ENCODE measurements at places on chromosomes 13 and 19.

- no peak for DNase-seq
Measured at GRCh38 chr19:39566064-39566463, 26.1 kb upstream of the EID2 start.

GRCh38 chr13:23620613-23621315 is 50.6 kb downstream of the TNFRSF19 start:
- no peak for DNase-seq

- DNase-seq = peak; percentile 95
Measured at GRCh38 chr19:20167020-20167644, at the start of gene ZNF486. Gene ZNF486 (plus strand): TSS chr19:20167214. CDS start chr19:20167331, 117 bp downstream.

DNA sequence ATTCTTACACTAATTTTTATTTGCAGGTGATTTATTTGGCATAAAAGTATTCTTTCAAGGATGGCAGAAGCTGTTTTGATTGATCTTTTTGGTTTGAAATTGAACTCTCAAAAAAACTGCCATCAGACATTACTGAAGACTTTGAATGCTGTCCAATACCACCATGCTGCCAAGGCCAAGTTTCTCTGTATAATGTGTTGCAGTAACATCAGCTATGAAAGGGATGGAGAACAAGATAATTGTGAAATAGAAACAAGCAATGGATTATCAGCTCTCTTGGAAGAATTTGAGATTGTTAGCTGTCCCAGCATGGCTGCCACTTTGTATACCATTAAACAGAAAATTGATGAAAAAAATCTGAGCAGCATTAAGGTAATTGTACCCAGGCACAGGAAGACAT is 1.2 kb downstream of the LACC1 start:
- DNase-seq = no peak

DNA sequence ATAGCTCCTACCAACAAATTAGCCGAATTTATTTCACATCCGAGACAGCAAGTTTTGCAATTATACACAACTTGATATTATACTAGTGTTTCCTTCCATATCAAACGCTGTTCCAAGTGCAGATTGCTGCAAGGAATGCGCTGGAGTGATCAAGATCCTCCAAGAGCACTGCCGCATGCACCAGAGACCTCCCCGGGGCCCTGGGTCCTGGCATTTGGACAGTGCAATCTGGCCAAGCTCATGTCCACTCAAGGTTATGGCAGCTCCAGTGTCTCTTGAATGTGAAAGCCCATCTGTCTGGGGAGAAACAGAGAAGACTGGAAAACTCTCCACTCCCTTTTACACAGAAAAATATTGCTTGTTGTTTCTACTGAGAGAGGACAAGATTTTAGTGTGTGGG is 111.9 kb downstream of the HSPH1 start:
- DNase-seq = no peak

GRCh38 chr13:31913459-31913858 is 118.1 kb upstream of the FRY start:
- DNase-seq = no peak

DNA sequence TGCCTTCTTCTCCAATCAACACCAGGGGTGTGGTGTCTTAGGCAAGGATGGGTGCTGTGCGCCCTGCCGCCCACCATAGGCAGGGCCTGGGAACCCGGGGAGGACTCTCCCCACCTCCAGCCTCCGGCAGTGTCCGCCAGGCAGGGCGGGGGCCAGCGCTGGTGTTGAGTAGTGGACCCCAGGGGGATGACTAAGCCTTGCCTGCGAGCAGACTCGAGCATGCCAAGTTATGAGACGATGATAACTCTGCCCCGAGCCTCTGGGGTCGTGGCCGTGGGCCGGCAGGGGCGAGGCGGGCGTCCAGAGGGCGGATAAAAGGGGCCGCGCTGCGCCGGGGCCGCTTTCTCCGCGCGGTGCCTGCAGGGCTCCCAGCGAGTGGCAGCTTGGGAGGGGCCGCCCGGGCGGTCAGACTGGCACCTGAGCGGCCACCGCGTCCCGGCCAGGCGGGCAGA is at the start of gene MEDAG:
Gene MEDAG (plus strand): TSS at position 340 of the 452 bp plus-strand sequence. CDS start 245 bp downstream, outside the sequence.
- DNase-seq = no peak

GRCh38 chr13:36362251-36362650 is 16.1 kb upstream of the SPART start:
- DNase-seq = no peak

DNA sequence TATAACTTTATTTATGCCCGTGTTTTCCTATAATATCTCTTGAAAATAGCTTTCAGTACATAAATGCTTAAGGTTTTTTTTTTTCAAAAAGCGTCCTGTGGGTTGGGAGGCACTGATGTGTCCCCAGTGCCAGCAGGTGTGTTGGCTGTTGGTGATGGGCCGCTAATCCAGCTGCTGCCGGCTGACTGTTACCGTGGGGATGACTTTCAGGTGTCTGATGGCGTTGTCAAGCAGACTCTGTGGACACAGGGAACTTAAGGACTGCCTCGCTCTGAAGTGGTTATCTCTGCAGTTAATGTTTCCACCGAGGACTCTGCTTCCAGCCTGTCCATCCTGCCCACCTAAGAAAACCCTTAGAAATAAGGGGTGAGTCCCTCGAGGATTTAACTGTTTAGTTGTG is 94.5 kb downstream of the ANKRD10 start:
- no peak for DNase-seq

- DNase-seq = no peak
Measured at GRCh38 chr13:113939944-113940297, 34.0 kb downstream of the C13orf46 start.

DNA sequence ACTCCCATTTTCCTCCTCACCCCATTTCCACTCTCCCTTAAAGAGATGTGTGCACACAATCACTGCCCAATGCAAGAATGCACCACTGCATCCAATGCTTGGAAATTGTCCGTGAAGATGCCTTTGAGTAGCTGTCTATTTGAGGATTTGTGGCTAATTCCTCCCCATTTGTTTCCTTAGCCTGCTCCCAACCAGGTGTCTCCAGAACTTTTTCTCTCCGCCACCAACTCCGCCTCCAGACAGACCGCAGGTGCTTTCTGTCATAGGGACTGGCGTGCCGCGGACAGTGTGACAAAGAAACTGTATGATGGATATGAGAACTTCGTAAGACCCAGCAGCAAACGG is 461 bp upstream of the TM9SF2 start:
- DNase-seq = no peak

DNA sequence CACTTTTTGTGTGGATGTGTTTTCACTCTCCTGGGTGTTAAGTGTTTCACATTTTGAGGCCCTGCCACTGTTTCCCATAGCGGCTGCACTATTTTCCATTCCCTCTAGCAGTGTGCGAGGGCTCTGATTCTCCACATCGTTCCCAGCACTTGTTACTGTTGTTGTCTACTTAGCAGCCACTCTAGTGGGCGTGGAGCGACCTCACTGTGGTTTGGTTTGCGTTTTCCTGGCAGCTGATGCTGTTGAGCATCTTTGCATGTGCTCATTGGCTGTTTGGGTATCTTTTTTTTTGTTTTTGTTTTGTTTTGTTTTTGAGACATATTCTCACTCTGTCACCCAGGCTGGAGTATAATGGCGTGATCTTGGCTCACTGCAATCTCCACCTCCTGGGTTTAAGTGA is 14.4 kb downstream of the NAXD start:
- peak; percentile 30 for DNase-seq

DNA sequence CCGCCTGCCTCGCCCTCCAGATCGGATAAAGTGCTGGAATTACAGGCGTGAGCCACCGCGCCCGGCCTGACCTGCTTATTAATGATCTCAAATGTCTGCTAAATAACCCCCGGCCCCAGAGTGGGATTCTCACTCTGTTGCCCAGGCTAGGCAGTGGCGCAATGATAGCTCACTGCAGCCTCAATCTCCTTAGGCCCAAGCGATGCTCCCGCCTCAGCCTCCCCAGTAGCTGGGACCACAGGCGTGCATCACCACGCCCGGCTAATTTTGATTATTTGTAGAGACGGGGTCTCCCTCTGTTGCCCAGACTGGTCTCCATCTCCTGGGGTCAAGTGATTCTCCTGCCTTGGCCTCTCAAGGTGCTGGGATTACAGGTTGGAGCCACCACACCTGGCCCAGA is 626 bp upstream of the ATP5F1D start:
- DNase-seq = no peak

- DNase-seq = no peak
Measured at GRCh38 chr13:102548811-102549210, 48.0 kb upstream of the TPP2 start.

DNA sequence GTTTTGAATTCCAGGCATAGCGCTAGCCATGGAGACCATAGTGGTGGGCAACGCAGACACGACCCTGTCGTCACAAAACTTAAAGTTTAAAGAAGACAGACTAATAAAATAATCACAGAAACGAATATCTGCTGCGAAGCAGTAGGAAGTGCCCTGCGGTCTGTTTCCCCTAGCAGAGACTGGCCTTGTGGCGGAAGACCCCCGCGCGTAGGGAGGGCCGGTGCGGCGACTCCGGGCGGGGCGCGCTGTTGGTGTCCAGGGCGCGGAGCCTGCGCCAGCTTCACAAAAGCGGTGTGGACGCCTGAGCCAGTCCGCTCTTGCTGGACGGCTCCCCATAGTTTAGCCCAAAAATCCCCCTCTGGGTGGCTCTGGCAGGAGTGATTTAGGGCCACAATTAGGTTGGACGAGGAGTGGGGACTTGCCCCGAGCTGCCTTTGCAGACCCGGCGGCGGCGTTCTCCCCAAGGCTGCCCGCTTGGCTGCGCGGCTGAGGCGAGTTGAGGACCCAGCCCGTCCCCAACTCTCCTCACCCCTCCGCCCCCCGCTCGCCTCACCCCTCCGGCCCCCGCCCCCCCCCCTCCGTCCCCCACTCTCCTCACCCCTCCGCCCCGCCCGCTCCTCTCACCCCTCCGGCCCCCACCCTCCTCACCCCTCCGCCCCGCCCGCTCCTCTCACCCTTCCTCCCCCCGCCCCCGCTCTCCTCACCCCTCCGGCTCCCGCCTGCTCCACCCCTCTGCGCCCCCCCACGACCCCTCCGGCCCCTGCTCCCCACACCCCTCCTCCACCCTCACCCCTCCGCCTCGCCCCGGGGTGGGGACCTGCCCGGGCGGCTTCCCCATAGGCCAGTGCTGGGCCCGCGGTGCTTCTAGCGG is 14.2 kb upstream of the LATS2 start:
- DNase-seq = peak; percentile 17

- peak; percentile 35 for DNase-seq
Measured at GRCh38 chr19:50361290-50362029, 4.0 kb downstream of the NAPSA start.

- no peak for DNase-seq
Measured at GRCh38 chr13:99063952-99064351, 86.1 kb upstream of the DOCK9 start.

DNA sequence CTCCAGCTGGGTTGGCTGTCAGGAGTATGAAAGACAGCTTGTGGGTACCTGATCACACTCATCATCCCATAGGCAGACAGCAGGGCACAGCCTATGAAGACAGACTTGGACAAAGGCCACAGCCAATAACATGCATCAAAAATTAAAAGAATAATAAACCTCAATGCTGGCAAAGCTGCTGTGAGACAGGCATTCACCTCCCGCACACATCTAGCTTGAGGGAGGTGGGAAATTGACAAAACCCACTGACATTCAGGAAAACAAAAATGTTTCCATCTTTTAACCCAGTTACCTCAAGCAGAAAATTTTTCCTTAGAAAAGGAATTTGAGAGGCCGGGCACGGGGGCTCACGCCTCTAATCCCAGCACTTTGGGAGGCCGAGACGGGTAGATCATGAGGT is 14.4 kb downstream of the IL12RB1 start:
- DNase-seq = no peak

- no peak for DNase-seq
Measured at GRCh38 chr19:1047696-1048147, 7.8 kb downstream of the ABCA7 start.

DNA sequence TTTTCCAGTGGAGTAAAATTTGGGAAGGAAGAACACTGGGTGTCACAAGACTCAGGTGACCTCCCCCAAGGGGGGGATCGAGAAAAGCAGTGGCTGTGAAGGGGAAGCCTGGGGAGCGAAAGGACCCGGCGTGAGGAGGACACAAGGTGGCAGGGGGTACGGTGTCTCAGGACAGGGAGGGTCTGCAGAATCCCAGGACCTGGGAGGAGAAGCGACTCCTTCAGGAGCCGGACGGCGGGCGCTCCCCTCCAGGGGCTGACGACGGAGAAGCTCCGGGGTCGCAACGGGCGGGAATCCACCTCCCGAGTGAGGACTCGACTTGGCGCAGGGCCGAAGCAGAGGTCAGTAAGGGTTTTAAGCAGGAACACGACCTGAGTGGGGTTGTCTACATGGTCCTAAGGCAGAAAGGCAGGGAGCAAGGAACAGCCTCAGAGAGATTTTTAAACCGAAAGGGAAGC is 529 bp downstream of the ZNF836 start:
- DNase-seq = no peak

- no peak for DNase-seq
Measured at GRCh38 chr19:44817725-44818465, 9.0 kb downstream of the BCAM start.

GRCh38 chr19:33631609-33631973 is 9.8 kb downstream of the CHST8 start:
- no peak for DNase-seq

DNA sequence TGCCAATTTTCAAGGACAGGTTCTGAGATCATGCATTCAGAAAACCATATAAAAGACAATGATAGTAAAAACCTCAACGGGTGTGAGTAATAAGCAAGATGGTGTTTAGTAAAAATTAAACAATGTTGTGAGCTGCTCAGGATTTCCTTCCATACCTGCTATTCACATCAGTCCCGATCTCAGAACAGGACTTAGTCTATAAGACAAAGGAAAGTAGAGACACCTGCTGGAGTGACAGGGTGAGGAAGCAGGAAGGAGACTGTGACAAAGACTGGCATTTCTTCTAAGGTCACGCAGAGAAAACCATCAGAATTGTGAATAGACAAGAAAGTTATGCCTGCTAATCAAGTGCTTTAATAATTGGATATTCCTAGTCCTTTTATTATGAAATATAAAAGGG is 648.0 kb downstream of the DACH1 start:
- DNase-seq = no peak

DNA sequence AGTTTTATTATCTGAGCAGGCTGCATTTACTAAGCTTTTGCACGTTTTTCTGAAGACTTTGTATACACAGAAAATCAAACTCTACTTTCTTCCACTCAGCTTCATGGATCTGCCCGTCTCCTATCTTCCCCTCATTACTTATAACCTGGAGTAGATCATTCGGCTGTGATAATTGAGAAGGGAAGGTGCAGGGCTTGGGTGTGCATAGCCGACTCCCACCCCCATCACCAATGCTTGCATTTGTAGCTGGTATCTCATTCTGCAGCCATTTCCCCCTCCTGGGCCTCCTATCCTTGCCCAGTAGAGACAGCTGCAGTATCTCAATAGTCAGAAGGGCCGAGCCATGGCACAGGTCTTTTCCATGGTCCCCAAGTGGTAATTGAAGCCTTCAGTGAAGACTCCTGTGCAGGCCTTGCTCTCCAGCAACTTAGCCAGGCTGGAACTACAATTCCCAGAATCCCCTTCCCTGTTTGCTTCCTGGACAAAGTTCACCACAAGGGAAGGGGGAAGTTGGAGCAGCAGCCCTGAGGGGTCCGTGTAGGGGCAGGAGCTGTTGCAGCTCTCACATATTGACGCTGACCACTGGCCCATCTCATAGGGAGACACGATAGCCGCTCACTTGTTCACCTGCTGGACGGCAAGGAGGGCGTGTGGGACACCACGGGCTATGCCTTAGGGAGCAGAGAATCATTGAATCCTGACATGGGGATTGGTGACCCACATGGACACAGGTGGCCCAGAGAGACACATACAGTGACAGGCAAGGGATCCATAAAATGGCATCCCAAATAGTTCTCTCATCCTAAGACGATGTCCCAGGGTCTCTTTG is 2.1 kb upstream of the SIGLEC8 start:
- no peak for DNase-seq

Measured in CD4-positive, alpha-beta T cell treated with Interleukin-12 subunit alpha and Interleukin-12 subunit beta, for 1 hour (primary cell).